ENCODE measurements at places on chromosomes 3 and 15.
A peak's percentile ranks its signal among the peaks of the same experiment; 100 is the strongest.

DNA sequence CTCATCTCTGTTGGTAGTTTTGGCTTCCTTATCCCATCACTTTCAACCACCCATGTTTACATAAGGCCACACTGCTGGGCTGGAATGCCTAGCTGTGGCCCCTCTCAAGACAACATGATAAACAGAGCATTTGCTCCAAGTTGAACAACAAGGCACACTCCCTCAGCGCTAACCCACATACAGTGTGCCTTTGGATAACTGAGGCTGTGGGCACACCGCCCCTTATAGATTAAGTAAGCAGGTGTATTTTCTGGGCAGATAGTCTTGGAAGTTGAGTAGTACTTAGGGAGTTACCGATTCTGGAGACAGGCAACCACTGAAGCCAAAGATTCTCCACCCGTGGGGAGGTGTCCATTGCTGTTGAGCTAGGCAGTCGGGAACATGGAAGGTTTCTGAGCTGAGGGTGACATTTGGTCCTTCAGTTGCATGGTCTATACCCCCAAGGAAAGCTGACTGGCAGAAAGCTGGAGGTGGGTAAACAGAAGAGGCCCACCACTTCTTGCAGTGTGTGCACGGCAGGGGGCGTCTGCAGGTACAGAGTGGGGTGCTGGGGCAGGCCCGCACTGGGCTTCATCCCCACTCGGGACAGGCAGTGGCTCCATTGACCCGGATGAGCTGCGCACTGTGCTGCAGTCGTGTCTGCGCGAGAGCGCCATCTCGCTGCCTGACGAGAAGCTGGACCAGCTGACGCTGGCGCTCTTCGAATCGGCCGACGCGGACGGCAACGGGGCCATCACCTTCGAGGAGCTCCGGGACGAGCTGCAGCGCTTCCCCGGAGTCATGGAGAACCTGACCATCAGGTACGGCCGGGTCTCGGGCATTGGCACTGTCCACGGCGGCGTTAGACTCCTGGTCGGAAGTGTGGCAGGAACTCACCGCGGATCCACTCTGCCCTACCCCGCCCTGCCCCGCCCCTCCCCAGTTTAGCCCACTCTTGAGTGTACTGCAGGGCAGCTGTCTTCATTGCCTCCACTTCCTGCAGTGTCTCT is 16.8 kb downstream of the NOX5 start:
- peak; percentile 2 for DNase-seq

GRCh38 chr15:98682992-98683701 is 34.8 kb downstream of the IGF1R start:
- DNase-seq = no peak

- no peak for DNase-seq
Observed at GRCh38 chr3:57206423-57206822, 6.6 kb upstream of the HESX1 start.

- DNase-seq = no peak
Observed at GRCh38 chr3:99965077-99965476, 147.4 kb downstream of the CMSS1 start.

- no peak for DNase-seq
Observed at GRCh38 chr3:152930516-152930915, 95.6 kb downstream of the P2RY1 start.

DNA sequence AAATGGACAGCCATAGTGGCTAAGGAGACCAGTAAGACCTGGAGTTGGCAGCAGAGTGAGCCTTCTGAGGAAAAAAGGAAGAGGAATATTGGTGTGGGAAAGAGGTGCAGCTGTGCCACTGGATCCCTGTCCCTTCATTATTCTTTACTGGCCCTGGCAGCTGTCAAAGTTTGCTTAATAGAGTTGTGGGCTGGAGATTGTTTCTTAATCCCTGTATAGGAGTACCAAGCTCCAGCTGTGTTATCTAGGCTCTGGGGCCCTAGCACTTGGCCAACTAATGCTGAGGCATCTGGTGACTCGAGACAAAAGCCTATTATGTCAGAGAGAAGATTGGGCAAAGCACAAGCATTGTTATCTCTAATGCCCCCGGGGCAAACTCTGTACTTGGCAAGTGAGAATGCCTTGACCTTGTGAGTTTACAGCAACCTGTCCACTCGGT is 61.4 kb downstream of the ZNF609 start:
- DNase-seq = no peak

DNA sequence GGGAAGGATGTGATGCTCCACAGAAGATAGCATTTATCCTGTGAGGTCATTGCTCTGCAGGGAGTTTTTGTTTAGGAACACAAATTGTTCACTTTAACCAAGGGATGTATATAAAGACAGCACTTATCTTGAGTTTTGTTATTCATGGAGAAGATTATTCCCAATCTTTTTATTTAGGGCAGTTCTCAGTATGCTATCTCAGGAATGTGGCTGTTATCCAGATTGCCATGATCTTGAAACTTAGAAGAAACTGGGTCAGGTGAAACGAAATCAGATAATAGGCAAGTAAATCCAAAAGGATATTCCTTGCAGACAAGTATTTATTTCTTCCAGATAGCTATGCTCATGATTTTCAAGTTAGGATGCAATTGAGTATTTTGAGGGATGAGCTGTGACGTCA is 19.3 kb upstream of the TMEM42 start:
- DNase-seq = no peak

Measured in activated CD4-positive, alpha-beta T cell treated with anti-CD3 and anti-CD28 coated beads for 4 hours (primary cell).